ENCODE measurements at places on chromosomes 2 and 18.

DNA sequence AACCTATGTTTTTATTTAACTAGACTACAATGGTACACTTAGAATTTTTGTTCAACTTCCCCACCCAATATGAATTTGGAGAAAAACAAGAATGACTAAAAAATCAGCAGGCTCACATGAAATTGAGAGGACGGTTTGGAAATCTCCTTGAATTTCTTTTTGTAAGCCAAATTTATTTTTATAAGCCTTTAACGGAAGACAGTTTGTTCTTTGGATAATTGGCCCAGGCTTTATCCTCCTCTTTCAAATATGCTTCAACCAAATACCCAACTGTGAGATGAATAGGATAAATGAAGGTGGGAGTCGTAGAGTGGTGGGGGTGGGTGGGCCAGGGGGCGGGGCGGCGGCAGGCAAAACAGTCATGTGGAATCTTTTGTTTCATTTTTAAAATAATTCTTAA lies 60.6 kb downstream of the FMNL2 start:
- no peak for DNase-seq

DNA sequence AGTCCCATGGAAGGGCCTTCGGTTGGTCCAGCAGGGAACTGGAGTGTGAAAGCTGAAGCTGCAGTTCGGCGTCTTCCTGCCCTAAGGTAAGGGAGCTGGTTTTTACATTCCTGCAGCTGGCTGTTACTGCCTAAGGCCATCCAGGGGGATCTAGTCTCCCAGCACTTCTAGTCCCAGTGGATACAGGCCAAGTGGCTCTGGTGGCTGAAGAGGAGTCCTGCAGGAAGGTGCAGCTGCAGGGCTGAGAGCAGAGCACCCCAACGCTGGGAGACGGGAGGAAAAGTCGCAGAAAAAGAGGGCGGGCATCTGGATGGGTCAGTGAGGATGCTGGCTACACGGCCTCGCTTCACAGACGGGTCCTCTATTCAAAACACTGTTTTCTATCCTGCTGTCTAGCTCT lies 225.0 kb upstream of the HS6ST1 start:
- no peak for DNase-seq

- no peak for DNase-seq
These were observed 85.8 kb upstream of the SETBP1 start for GRCh38 chr18:44594799-44595467.

- no peak for DNase-seq
These were observed 158.0 kb downstream of the LTBP1 start for GRCh38 chr2:33104726-33105125.

- no peak for DNase-seq
These were observed 408.7 kb downstream of the NRXN1 start for GRCh38 chr2:50623244-50623643.

DNA sequence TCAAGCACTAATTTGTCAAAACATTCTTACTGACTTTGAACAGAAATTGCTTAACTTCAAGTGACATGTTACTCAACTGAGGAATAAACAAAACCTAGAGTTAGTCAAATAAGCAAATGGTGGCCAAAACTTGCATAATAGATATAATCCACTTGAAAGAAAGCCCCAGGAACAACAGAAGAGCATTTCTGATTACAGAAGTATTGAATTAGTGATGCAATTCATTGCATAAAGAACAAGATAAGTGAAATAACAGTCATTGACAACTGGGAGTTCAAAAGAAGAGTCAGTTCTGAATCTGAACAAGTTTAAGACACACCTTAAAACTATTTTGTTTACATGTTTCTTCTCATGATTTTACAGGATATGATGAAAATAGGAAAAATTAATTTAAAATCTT lies 30.8 kb downstream of the COBLL1 start:
- no peak for DNase-seq

DNA sequence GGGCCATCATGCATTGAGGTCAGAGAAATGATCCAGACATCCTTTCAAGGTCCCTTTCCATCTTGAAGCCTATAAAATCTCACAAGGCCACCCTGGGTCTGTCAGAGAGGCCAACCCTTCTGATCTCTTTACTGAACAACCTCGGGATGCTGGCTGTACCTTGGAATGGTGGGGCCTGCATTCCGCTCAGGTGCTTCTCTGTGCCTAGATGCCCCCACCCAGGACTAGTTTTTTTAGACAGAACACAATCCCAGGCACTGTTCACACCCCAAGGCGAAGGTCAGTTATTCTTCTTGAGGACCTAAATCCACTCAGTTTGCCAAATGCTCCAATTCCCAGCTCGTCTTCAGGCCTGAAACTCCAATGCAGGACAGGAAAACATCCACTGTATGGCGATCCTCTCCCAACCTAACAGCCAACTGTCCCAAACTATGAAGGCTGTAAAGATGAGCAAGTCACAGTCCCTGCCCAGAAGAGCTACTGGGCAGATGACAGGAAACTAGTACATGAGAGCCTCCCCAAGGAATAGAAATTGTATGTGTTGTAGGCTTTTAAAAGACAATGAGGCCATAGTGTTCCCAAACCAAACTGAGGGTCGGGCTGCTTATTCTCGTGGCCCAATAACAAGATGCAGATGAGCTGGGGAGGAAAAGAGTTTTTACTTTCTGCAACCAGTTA lies 154.4 kb upstream of the ACAA2 start:
- no peak for DNase-seq

- DNase-seq, result no peak
These were observed 122.6 kb upstream of the FAM117B start for GRCh38 chr2:202512176-202512575.

DNA sequence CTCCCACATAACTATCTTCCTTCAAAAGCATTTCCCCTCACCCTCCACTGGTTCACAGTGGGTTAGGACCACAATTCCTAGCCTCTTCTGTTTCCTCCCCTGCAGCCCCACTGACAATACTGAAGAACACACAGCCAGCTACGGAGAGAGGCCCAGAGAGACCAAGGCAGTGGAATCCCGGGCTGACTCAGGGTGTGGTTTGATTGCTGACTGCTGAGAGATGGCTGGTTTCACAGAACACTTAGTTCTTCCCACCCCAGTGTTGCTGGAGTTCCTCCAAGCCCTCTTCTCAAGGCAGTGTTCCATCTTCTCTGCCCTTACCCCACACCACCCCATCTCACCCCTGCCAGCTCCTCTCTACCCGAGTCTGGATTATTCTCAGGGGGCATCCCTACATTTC lies 43.3 kb upstream of the ZFP36L2 start:
- peak; percentile 75 for DNase-seq

- DNase-seq, result no peak
These were observed 106.9 kb downstream of the ROCK1 start for GRCh38 chr18:21004726-21005125.

GRCh38 chr18:6547476-6547875 lies 132.8 kb upstream of the L3MBTL4 start:
- no peak for DNase-seq

DNA sequence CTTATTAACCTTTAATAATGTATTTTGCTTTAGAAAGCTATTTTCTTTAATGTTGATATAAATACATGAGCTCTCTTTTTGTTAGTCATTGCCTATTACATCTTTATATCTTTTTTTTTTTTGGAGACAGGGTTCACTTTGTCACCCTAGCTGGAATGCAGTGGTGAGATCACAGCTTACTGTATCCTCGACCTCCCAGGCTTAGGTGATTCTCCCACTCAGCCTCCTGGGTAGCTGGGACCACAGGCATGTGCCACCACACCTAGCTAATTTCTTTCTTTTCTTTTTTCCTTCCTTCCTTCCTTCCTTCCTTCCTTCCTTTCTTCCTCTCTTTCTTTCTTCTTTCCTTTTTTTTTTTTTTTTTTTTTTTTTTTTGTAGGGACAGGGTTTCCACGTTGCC lies 15.4 kb downstream of the NAB1 start:
- no peak for DNase-seq

DNA sequence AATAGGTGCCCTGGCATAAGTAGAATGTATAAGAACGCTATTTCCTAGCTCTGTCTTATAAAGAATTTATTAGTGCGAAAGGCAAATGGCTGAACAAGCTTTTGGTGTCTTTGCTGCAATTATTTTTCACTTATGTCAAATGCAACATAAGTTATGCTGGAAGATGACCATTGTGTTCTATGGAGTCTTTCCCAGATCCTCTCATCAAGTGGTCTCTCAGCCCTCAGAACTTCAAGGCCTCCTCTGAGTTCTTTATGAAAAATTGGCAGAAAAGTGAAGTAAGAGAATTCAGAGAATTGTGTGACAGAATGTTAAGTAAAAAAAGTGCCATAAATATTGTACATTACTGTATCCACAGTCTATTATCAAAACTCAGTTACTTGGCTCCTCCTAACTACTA lies 75.2 kb downstream of the RIT2 start:
- DNase-seq, result no peak

- no peak for DNase-seq
These were observed 772.3 kb downstream of the LRRTM4 start for GRCh38 chr2:76749858-76750257.

GRCh38 chr2:190659553-190659952 lies 10.7 kb downstream of the NAB1 start:
- no peak for DNase-seq

DNA sequence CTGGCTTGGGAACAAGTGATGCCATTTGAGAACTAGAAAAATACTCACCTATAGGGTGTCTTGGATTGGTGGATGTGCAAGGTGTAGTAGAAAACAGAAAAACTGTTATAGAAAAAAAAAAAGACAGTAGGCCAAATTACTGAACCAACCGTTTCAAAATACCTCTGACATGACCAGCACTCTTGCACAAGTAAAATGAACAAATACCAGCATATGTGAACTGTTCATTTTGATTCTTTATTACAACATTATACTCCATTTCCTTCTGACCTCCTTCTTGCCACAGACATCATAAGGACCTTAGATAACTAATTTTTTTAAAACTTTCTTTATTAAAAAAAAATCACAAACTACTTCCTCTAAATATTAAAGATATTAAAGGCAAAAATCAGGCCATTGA lies 125.5 kb downstream of the ATAD2B start:
- DNase-seq, result no peak

DNA sequence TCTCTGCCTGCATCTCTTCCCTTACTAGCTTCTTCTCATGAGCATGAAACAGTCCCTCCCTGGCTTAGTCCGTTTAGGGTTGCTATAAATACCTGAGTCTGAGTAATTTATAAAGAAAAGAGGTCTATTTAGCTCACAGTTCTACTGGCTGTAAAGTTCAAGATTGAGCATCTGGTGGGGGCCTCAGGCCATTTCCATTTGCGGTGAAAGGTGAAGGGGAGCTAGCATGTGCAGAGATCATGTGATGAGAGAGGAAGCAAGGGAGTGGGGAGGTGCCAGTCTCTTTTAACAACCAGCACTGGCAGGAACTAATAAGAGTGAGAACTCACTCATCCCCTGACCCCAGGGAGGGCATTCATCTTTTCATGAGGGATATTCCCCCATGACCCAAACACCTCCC lies 26.8 kb downstream of the RHBDD1 start:
- DNase-seq, result no peak

DNA sequence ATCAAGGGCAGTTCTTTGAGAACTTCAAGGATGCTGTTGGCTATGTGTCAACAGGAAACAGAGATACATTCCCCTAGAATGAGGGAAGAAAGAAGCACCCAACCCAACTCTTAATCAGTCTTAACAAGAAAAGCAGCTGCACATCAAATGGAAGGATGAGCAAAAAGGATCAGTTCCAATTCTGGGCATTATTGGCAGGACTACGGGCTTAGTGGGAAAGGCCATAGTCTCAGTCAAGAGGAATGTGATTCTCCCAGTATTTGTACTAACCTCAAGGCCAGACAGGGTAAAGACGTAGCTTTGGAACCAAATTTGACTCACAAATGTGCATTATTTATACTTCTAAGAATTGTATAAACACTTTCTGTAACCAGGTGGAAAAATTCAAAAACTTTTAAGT lies 18.2 kb downstream of the BMP10 start:
- no peak for DNase-seq

DNA sequence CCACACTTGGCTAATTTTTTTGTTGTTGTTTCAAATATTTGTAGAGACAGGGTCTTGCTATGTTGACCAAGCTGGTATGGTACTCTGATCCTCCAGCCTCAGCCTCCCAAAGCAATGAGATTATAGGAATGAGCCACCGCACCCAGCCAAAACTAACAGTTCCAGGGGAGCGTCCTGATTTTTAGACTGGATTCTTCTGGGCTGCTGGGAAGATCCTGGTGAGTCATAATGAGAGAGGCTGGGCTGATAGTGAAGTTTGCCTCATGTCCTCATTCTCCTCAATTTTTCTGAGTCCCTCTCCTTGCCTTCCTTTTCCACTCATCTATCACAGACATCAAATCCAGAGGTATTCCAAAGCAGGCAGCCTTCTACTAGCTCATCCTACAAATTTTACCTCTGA lies 81.3 kb downstream of the VSNL1 start:
- DNase-seq, result no peak

DNA sequence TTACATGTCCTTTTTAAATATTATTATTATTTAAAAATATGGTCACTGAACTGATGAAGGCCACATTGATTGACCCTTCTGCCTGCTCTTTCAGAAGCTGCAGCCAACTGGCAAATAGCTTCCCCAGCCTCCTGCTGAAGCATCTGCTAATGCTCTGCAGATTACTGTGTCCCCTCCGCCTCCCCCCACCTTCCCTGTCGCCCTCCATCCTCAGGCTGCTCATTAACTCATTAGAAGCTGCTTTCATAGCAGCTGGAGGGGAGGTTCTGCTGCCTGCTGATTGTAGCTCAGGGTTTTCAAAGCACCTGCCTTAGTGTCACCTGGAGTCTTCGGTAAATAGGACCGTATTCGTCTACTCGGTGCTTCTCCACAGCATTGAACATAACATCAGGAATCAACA lies 24.8 kb upstream of the LMAN1 start:
- no peak for DNase-seq

DNA sequence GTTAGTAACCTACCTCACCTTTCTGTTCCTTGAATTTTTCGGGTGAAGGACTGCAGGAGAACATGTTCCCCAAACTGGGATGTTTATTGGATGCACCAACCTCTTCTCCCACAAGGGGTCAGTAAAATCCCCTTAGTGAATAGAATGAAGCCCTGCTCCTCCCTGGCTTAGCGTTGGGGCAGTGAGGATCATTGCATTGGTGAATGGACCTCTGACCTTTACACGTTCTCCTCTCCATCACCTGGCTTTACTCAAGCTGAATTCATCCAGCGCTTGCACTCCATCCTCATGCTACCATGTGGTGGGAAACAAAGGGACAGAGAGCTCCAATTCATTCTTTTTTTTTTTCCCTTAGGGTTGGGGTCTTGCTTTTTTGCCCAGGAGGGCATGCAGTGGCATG lies 157.2 kb downstream of the MIB1 start:
- DNase-seq, result no peak

DNA sequence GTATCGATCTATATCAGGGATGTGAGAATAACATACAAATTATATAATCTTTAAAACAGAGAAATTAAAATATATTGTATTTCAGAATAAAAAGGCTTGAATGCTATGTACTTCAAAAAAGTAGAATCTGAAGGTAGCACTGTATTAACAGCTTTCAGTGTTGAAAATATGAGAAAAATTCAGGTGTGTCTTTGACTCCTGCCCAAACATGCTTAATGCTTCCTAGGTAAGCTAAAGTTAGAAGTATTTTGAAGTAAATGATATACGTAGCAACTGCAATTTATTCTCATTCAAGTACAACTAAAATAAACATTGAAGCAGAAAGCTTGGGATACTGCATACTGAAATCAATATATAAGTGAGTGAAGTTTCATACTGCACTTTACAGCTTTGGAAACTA lies 1082.0 kb upstream of the ACVR2A start:
- DNase-seq, result no peak

All from ureter (tissue), 1 donor.